Calu3 (cell line): ENCODE measurements at places on chromosomes 16 and 17.
A peak's percentile ranks its signal among the peaks of the same experiment; 100 is the strongest.

- no peak for DNase-seq
Observed at GRCh38 chr16:72264771-72265170, 92.8 kb upstream of the PMFBP1 start.

DNA sequence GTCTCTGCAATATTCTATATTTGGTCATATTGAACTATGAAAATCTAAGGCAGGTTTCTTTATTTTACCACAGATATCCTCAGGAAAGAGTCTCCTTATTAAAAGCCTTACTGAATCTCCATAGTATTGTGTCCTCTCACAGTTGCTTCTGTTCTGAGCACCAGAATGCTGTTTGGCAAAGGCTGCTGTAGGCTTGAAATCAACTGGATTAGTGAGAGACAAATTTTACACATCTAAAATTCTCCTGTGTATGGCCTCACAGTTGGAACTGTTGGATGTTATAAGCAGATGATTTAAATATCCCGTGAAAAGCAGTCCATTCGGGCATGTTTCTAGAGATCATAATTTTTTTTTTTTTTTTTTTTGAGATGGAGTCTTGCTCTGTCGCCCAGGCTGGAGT, 9.5 kb downstream of the CLTC start:
- DNase-seq: no peak

DNA sequence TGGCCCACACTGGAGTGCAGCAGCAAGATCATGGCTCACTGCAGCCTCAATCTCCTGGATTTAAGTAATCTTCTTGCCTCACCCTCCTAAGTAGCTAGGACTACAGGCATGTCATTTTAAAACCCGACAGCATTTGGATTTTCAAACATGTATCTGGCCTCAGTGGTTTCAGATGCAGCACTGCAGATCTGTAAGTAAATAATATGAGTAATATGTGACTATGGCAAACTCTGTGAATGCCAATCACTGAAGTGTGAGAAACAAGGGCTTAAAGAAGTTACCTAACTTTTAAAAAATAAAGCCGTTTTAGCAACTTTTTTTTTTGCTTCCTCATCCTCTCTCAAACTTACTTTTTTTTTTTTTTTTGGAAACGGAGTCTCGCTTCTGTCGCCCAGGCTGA, 11.9 kb downstream of the CEP20 start:
- DNase-seq: no peak

GRCh38 chr16:71648921-71649320, 22.9 kb downstream of the MARVELD3 start:
- DNase-seq: peak; percentile 18

DNA sequence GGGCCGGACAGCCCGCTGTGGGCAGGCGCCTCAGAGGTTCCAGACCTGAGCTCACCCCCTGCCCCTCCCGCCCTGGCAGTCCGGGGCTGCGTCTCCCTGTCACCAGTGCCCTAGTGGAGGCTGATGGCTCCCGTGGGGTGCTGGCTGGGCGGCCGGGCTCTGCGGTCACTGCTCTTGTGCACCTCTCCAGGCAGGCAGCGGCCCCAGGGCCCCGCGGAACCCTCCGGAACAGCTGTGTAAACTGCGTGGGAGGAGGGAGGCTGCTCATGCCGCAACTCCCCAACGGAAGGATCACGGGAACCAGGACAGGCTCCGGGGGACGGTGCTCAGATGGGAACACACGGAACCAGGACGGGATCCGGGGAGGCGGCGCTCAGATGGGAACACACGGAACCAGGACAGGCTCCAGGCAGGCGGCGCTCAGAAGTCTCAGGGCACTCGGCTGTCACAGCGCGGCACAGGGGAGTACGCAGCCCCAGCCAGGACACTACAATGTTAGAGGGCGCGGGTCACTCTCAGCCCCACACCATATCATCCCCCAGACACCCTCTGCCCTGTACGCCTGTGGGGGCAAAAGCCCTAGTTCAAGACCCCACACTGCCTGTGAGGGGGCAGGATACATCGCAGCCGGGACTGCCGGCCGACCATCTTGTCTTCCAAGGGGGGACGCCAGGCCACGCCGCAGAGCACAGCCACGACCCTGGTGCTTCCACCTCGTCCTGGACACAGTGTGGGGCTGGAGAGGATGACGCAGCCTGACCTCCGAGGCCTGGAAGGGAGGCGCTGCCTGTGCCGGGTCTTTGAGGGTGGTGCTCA, 74.0 kb upstream of the GNG13 start:
- DNase-seq: no peak

GRCh38 chr17:31549121-31549524, 157.6 kb downstream of the RAB11FIP4 start:
- DNase-seq: no peak

- no peak for DNase-seq
Observed at GRCh38 chr17:77694391-77695363, 263.8 kb upstream of the TNRC6C start.

DNA sequence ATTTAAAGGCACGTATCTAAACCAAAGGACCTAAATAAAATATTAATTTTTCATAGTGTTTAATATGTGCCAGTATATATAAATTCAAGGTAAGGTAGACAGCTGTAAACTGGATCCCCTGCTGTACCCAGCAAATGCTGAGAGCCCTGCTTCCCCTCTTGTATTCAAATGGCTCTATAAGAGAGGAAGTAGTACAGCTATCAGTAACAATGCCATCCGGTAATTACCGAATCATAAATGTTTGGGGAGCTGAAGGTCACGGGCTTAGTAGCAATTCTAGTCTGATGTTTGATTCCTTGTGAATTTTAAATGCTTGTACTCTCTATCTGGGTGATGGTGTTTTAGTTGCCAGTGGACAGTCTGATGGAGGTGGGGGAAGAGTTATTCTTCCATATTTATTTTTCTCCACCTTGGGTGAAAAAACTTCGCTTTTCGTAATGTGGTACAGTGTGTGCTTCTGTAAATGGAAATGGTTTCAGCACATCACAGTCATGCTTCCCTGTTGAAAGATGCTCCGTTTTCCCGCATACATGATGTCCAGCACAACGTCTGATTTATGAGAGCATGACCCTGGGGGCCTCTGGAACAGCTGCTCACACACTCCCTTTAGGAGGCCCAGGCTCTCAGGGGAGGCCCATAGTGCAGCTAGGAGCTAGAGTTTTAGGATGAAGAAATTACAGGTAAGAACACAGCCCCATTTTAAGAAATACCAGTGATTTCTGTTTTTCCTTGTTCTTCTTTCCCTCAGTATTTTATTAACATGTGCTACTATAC, 423.9 kb downstream of the WWOX start:
- no peak for DNase-seq

GRCh38 chr17:38402897-38403296, 25.4 kb upstream of the ARHGAP23 start:
- DNase-seq: no peak

DNA sequence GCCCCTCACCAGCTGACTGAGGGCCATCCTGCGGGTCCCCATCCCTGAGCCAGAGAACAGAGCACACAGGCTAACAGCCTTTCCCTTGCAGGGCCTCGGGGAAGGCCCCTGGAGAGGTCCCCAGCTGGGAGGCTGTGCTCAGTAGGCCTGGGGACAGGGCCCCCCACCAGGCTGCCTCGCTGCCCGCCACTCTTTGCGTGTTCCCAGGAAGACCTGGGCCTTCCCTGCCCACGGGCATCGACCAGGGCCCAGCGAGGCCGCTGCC, 785 bp downstream of the HID1 start:
- no peak for DNase-seq

DNA sequence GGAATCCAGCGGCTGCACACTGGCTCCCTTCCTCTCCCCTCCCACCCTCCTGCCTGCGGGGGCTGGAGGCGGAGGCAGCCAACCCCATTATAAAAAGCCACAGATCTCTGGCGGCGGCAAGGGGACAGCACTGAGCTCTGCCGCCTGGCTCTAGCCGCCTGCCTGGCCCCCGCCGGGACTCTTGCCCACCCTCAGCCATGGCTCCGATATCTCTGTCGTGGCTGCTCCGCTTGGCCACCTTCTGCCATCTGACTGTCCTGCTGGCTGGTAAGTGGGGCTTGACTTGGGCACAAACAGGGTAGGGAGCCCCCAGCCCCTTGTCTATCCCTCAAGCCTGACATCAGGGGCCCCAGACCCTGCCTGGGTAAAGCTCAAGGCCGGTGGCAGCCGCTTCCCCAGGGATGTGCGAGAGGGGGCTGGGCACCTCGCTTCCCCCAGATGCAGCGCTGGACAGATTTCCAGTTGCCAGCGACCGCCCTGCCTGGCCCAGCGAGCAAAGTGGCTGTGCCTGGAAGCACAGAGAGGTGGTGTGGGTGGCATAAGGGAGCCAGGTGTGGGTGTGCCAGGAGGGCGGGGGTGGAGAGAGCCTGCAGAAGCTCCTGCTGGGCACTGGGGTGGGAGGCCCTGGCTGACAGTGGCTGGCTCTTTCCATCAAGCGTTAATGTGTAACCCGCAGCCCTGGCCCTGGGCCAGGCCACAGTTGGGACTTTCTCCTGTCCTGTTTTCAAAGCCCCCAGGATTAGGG, at the start of gene CX3CL1:
Gene CX3CL1 (plus strand): TSS at position 119 of the 745 bp plus-strand sequence. CDS start 79 bp downstream, at position 198.
- peak; percentile 74 for DNase-seq

DNA sequence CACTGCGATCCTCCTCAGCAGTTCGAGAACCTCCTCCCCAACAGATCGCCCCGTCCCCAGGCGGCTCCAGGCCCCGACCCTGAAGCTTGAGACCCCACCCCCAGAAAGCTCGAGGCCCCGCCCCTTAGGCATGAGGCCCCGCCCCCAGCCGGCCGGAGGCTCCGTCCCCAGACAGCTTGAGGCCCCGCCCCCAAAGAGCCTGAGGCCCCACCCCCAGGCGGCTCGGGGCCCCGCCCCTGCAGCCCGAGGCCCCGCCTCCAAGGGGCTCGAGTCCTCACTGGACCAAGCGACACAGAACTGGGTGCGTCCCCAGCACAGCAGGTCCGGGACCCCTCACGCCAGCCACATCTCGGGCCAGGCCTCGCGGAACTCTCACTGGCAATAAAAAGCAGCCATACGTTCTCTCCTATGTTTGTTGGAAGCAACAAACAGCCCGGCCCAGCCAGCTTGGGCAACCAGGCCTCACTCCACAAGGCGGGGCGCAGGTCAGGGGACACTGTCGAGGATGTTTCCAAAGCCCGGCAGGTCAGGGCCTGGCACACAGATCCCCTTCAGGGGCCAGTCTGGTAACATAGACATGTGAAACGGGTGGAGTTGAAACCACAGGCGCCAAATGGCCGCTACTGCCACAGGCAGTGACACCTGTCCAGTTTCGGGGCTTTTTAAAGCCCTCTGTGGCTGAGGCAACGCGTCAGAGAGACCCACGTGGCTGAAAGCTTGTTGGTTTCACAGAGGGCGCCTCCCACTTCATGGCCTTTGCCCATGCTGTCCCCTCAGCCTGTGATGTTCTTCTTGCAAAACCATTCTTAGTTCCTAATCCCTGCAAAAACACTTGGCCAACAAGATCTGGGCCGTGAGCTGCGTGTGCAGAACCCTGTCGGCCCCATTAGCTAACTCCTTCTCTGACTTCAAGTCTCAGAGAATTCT, 224.2 kb downstream of the PARN start:
- DNase-seq: peak; percentile 43

- DNase-seq: no peak
Observed at GRCh38 chr17:66960613-66961012, 3.9 kb upstream of the CACNG4 start.

DNA sequence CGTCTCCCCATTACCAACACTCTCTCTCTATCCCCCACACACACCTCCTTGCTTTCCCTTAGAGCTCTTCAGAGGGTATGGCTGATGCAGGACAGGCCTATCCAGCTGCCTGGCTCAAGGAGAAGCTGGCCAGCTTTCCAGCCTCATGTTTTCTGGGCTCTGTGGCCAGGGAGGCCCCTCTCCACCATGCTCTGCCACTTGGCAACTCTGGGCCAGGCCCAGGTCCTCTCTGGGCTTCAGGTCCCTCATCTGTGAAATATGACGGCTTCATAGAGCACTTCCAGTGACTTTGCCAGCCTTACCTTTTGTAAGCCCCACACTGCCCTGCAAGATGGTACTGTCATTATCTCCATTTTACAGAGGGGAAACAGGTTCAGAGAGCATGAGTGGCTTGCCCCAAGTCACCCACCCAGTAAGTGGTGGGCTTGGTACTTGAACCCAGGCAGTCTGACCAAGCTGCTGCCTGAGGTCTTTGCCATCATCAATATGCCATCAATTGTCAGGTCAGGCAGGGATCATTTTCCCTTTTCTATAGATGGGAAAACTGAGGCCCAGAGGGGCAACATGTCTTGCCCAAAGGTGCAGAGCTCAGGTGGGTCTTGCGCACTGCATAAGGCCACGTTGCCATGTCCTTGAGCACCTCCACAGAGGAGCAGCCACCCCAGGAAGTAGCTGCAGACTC, 548 bp upstream of the ADGRG5 start:
- DNase-seq: no peak
